CD4-positive, alpha-beta T cell treated with Interleukin-10 for 1 hour (primary cell): ENCODE measurements at places on chromosomes 3 and 15.
A peak's percentile ranks its signal among the peaks of the same experiment; 100 is the strongest.

GRCh38 chr3:125110016-125110875, 54.4 kb upstream of the HEG1 start:
- no peak for DNase-seq

- no peak for DNase-seq
These were observed 109.3 kb downstream of the CBLB start for GRCh38 chr3:105759442-105760078.

- peak; percentile 10 for DNase-seq
These were observed 51.4 kb downstream of the FAM43A start for GRCh38 chr3:194736896-194737600.

GRCh38 chr3:13332158-13332557, 88.0 kb downstream of the NUP210 start:
- DNase-seq, result no peak
